ENCODE measurements at places on chromosomes 3 and 15. TPM values are rescaled to one million over a fixed set of nuclear protein-coding genes. Genes with fewer than 3 reads are reported as not detected.

GRCh38 chr3:35601959-35602358 lies 37.4 kb upstream of the ARPP21 start:
- no peak overlapping the region for H3K4me3 ChIP-seq
- no peak overlapping the region for H3K27ac ChIP-seq
- peaks cover 13% of the 10 kb centered on the region for H3K4me1 ChIP-seq
- no peak for DNase-seq

- no peak overlapping the region for H3K27ac ChIP-seq
- peaks cover 42% of the 10 kb centered on the region for H3K4me1 ChIP-seq
- no peaks in the 10 kb centered on the region for H3K27me3 ChIP-seq
- no peak overlapping the region for H3K4me3 ChIP-seq
- H3K36me3 ChIP-seq: no peaks in the 10 kb centered on the region
Observed at GRCh38 chr3:128239304-128239703, 86.0 kb downstream of the EEFSEC start.

DNA sequence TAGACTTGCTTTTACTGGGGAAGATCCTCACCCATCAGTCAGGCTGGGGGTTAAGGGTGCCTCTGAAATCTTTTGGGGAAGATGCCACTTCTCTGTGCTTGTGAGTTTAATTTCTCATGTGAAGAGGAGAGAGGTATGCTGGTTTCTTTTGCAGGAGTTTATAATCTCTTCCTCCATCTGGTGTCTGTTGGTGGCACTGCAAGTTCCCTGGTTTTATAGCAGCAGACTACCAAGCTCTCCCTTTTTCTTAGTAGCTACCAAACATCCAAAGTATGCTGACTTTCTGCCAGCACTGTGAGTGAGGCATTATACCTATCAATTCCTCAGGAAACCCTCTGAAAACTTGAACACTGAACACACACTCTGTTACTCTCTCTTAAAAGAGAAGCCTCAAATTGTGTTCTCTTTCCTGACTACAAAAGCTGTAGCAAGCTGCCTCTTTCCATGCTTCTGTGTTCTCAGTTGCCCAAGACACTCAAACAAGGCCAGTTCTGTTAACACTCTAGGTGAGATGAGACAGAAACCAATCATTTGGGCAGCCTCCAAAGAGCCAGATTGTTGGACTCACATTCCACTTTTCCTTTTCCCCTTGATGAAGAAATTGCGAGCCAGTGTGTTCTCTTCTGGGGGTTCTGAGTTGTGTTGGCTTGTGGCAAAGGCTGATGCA lies 299.5 kb downstream of the GAP43 start:
- no peak for DNase-seq
- peaks cover 8% of the 10 kb centered on the region for H3K4me1 ChIP-seq
- peaks cover 2% of the 10 kb centered on the region for H3K27me3 ChIP-seq
- H3K36me3 ChIP-seq: peaks cover 2% of the 10 kb centered on the region
- no peak overlapping the region for H3K27ac ChIP-seq

The DUOXA2 gene
- not detected for total RNA-seq

The CADPS gene
- total RNA-seq: 3.3 TPM

The CD276 gene
- 178 TPM for total RNA-seq
